NCI-H226 (cell line): ENCODE measurements at places on chromosomes 16 and 17.

DNA sequence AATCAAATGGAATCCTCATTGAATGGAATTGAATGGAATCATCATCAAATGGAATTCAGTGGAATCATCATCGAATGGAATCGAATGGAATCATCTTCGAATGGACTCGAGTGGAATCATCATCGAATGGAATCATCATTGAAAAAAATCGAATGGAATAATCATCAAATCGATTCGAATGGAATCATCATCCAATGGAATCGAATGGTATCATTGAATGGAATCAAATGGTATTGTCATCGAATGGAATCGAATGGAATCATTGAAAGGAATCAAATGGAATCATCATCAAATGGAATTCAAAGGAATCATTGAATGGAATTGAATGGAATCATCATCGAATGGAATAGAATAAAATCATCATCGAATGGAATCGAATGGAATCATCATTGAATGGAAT is 619.3 kb downstream of the TP53TG3F start:
- DNase-seq: no peak

DNA sequence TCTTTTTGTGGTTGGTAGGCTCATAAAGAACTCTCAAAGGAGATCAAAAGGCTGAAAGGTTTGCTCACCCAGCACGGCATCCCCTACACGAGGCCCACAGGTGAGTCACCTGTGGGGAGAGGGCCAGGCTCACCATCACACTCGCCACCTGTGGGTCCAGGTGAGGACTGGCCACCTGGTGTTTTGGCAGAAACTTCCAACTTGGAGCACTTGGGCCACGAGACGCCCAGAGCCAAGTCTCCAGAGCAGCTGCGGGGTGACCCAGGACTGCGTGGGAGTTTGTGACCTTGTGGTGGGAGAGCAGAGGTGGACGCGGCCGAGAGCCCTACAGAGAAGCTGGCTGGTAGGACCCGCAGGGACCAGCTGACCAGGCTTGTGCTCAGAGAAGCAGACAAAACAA is 11.1 kb downstream of the GNPTG start:
- no peak for DNase-seq

- no peak for DNase-seq
Measured at GRCh38 chr17:65511316-65511715, 50.1 kb downstream of the AXIN2 start.

- DNase-seq: no peak
Measured at GRCh38 chr16:59920054-59920453, 1185.9 kb upstream of the GOT2 start.

DNA sequence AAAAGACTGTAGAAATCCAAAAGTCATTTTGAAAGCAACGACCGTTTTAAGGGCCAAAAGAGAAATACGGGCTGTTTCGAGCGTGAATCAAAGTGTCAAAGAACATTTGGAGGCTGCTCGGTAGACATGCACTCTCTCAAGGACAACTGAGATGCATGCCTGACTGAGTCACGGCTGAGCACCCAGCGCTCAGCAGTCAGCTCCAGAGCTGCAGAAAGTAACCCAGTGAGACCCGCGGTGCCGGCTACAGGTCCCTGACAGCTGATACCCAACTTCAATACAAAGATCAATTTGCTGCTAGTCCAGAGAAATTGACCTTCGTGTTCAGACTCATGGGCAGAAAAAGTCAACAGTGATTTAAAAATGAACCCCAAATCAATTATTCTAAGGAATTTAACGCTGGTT is 214.9 kb downstream of the STX8 start:
- DNase-seq: peak; percentile 57

GRCh38 chr17:66542129-66542966 is 239.9 kb downstream of the PRKCA start:
- DNase-seq: peak; percentile 46

DNA sequence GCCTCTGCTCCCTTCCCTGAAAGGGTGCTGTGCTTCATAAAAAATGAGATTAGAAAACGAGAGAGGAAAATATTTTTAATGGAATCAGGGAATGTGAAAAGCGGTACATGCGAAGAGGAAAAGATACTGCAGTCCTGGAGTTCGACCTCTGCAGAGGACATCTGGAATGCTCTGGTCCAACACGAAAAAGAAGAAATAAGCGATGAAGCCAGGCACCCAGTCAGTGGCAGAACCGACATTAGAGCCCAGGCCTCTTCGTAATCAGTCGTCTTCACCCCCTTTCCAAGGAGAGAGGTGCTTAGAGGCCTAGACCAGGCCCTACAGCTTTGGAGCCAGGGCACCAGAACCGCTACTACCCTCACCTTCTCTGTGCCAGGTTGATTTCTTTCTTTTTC is 459 bp upstream of the MARCHF10 start:
- DNase-seq: no peak

- no peak for DNase-seq
Measured at GRCh38 chr16:88295671-88296436, 86.9 kb upstream of the ZNF469 start.

DNA sequence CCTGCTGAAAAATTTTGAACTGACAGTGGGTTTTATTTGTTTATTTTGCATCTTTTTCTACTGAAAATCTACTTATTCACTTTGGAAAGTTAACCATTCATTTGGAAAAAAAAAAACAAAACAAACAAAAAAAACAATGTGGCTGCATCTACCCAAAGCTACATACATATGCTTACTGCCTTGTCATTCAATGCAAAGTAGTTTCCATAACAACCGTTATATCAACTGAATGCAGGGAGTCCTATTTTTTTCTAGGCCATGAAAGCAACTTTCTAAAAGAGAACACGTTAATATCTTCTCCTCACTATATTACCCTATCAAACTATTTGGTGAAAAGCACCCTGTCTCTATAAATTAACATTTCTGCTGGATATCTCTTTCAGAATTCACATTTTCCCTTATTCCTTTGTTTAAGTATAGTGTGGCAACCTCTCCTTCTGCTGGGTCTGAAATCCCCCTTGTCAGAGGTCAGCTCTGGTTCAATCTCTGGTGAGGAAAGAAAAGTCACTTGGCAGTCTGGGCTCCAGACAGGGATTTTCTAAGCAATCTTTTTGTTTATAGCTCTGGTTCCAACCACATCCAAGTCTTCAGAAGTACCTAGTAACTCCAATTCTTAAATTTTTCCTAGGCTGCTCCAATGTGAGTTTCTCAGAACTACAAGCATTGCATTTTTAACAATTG is 528.4 kb upstream of the TOM1L1 start:
- DNase-seq: no peak

- DNase-seq: no peak
Measured at GRCh38 chr17:28385037-28385400, 13.5 kb downstream of the SARM1 start.

DNA sequence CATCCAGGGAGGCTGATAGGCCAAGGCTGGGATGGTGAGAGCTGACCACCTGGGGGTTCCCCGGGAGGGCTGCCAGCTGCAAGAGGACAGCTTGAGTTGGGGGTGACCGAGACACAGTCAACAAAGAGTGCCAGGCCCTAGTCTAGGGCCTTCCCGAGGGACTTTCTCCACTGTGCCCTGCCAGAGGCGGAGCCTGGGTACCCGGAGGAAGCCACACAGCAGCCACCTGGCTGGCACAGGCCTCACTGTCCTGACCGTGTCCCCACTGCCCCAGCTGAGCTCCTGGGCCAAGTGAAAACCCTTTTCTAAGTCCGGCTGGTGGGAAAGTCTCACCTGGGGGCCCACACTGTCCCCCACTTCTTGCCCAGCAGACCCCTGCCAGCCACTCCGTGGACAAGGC is 71.9 kb upstream of the GSE1 start:
- DNase-seq: no peak

GRCh38 chr17:59413014-59413766 is 81.7 kb downstream of the YPEL2 start:
- DNase-seq: no peak

DNA sequence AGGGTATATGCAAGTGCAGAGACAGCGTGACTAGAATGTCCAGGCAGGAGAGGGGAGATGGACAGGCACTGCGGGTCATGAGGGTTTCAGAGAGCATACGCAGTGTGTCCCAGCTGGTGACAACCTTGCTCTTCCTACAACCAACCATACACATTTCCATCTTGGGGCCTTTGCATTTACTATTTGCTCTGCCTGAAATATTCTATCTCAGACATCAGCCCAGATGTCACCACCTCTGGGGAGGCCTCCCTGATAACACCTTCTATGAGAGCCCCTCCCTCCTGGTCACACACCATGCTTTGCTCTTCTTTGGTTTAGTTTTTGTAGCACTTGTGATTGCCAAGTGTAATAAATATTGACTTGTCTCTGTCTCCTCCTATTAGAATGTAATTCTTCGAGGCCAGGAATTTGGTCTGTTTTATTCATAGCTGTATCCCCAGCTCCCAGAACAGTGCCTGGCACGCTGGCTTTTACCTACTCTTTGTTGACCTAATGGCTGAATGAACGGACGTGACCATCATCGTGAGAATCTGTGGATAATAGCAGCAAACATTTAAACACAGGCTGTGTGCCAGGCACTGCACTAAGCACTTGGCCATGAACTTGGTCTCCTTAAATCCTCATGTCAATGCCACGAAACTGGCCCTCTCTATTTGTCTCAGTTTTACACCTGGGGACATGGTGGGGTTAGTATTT is 51.9 kb downstream of the PLCG2 start:
- DNase-seq: no peak

DNA sequence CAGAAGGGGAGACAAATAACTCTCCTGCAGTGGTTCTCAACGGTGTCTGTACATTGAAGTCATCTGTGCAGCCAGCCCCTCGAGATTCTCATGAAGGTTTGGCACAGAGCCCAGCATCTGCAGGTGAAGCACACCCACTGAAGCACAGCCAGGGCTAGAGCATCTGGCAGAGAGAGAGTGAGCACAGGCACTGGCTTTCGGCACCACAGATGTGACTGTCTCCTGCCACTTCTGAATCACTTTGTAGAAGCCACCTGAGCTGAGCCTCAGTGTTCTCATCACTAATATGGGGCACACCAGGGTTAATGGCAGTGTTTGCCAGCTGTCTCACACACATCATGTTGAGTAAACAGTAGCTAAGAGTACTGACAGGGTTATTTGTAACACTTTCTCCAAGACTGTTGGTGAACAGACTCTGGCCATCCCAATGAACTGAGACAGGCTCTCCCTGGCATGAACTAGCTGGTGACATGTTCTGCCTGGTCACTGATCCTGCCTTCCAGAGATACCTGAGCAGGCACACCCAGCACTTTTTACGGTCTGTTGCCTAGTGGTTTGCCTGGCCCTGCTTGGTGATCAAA is 10.9 kb downstream of the HSPB9 start:
- no peak for DNase-seq

DNA sequence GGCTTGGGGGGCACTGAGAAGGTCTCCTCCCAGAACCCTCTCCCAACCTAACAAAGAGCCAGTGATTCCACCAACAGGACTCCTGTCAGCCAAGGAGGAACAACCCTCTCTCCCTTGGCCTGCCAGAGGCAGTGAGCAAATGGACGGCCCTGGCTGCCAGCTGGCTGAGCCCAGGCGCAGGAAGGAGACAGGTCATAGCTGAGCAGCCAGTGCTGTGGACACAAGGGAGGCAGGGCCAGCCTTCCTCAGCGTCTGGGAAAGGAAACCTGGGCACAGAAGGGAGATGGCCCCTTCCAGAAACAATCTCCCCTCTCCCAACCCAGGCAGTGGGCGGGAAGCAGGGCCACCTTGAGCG is 2.1 kb downstream of the MPO start:
- no peak for DNase-seq

- peak; percentile 64 for DNase-seq
Measured at GRCh38 chr16:89828199-89828869, at the start of gene SPIRE2. SPIRE2 (plus strand) TSS chr16:89828475; CDS start chr16:89828551, 76 bp downstream.
